ENCODE measurements at places on chromosomes 1 and 21.
A peak's percentile ranks its signal among the peaks of the same experiment; 100 is the strongest.

GRCh38 chr1:101205457-101205856 is 31.4 kb upstream of the S1PR1 start:
- H3K36me3 ChIP-seq, result no peaks in the 10 kb centered on the region
- H3K27me3 ChIP-seq, result no peaks in the 10 kb centered on the region
- H3K27ac ChIP-seq, result no peak overlapping the region
- peak; percentile 30 for DNase-seq
- peaks cover 10% of the 10 kb centered on the region for H3K4me1 ChIP-seq

GRCh38 chr1:164576291-164577271 is 17.6 kb downstream of the PBX1 start:
- H3K27me3 ChIP-seq, result no peaks in the 10 kb centered on the region
- no peak overlapping the region for H3K27ac ChIP-seq
- no peak overlapping the region for H3K4me3 ChIP-seq
- H3K36me3 ChIP-seq, result no peaks in the 10 kb centered on the region
- peaks cover 4% of the 10 kb centered on the region for H3K4me1 ChIP-seq

DNA sequence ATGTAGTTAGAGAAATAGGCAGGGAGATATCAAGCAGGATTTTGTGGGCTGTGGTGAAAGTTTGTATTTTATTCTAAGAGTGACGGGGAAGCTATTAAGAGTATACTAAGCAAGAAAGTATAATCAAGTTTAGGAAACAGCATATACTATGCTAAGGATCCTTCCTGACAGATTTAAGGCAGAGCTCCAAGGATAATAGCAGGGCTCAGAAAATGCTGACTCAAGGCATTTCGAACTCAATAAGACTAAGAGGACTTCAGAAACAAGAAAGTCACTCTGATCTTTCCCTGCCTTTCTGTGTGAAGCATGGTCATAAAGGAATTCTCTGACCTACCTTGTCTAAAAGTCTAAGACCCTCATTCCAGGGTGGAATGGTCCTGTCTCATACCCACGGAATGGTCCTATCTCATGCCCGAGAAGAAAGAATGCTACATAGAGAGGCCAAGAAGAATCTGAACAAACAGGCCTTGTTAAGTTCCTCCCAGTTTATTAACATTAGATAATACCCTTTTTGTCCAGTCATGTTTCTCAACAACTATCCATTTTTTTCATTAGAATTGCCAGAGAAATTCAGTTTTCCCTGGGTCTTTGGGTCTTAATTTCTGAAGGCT is 59.1 kb downstream of the HFM1 start:
- DNase-seq, result no peak
- H3K4me3 ChIP-seq, result no peak overlapping the region
- H3K36me3 ChIP-seq, result no peaks in the 10 kb centered on the region
- H3K27me3 ChIP-seq, result no peaks in the 10 kb centered on the region
- H3K27ac ChIP-seq, result no peak overlapping the region

DNA sequence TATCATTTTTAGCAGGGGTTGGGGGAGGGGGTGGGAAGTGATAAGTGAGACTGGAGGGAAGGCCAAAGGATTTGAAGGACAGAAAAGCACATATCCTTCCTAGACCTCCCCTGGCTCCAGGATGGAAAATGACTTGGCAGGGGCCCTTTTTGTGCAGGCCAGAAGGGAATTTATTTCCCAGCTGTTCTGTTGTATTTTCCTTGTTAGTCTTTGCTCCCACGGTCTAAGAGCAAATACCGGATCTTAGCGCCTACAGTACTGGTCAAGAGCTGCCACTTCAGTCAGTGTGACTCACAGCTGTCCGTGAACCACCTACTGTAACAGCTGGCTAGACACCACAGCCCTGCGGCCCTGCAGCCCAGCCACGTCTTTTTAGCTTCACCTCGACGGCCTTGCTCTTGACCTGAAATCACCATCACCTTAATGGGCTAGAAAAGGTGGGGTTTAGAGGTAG is 51.0 kb upstream of the ERRFI1 start:
- peaks cover 21% of the 10 kb centered on the region for H3K4me1 ChIP-seq
- no peak for DNase-seq
- no peak overlapping the region for H3K4me3 ChIP-seq
- H3K36me3 ChIP-seq, result no peaks in the 10 kb centered on the region
- H3K27me3 ChIP-seq, result no peaks in the 10 kb centered on the region

DNA sequence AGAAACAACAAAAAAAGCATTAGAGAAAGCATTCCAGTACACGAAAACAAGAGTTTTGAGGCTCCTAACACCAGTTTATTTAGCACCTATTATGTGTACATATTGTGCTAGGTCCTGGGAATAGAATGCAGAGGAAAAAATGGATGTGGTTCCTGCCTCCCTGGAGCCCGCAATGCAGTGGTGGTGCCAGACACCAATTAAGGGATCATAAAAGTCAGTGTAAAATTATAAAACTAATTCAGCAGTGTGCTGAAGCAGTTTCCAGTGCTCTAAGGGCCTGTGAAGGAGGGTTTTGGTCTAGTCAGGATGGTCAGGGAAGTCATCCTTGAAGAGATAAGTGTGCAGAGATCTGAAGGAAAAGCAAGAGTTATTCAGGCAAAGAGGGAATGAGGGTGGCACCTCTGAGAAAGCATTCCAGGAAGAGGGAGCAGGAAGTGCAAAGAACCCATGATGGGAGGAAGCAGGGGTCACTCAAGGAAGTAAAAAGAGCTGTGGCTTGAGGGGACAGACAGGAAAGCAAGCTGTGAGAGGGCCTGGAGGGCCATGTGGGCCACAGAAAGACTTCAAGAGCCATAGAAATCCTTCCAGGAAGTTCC is 65.2 kb upstream of the IFNLR1 start:
- no peaks in the 10 kb centered on the region for H3K36me3 ChIP-seq
- DNase-seq, result no peak
- H3K27me3 ChIP-seq, result peaks cover 4% of the 10 kb centered on the region
- no peaks in the 10 kb centered on the region for H3K4me1 ChIP-seq
- no peak overlapping the region for H3K27ac ChIP-seq

- no peaks in the 10 kb centered on the region for H3K4me1 ChIP-seq
- no peaks in the 10 kb centered on the region for H3K27me3 ChIP-seq
- no peak overlapping the region for H3K4me3 ChIP-seq
- no peaks in the 10 kb centered on the region for H3K36me3 ChIP-seq
- no peak overlapping the region for H3K27ac ChIP-seq
Observed at GRCh38 chr1:194367121-194367520, 1180.7 kb upstream of the B3GALT2 start.

- H3K36me3 ChIP-seq, result no peaks in the 10 kb centered on the region
- no peak overlapping the region for H3K27ac ChIP-seq
- peaks cover 13% of the 10 kb centered on the region for H3K4me1 ChIP-seq
- no peaks in the 10 kb centered on the region for H3K27me3 ChIP-seq
Observed at GRCh38 chr21:23008601-23009202, 2010.5 kb downstream of the NCAM2 start.

DNA sequence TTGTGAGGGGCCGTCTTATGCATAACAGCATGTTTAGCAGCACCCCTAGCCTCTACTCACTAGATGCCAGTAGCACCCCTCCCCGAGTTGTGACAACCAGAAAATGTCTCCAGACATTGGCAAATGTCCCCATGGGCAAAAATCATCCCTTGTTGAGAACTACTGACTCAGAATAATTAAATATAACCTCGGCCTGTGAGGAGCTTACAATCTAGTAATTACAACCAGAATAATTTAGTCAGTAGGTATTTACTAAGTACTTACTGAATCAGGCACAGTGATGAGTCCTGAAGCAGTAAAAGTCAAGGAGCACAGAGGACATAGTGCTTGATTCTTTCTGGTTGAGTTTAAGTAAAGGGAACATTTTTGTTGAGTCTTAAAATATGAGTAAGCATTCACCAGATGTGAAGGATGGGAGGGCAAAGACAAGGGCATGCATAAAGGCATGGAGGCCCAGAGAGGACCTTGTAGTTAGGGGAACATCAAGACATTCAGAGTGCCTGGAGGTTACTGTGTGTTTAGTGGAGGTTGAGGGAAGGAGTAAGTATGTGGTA is 44.1 kb upstream of the KCNQ4 start:
- no peaks in the 10 kb centered on the region for H3K4me1 ChIP-seq
- no peak for DNase-seq
- peaks cover 45% of the 10 kb centered on the region for H3K36me3 ChIP-seq
- H3K4me3 ChIP-seq, result no peak overlapping the region

GRCh38 chr21:45835301-45836267 is 146.0 kb upstream of the COL6A1 start:
- H3K36me3 ChIP-seq, result no peaks in the 10 kb centered on the region
- no peak overlapping the region for H3K4me3 ChIP-seq
- H3K27me3 ChIP-seq, result no peaks in the 10 kb centered on the region
- H3K4me1 ChIP-seq, result peaks cover 47% of the 10 kb centered on the region

DNA sequence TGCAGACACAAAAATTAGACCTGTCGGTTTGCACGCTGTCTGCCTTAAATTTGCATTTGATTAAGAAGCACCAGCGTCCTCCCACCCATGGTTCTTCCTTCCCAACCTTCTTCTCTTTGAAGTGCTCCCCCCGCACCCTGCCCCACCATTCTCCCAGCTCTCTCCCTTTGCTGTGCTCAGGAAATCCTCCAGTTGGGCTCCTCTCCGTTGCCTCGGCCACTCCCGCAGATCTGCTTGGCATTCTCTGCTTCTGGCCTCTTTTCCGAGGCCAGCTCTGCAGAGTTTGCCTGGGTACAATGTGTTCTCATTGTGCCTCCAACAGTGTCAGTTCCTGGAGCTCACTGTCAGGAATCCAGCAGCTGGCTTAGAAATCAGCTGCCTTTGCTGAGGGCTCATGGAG is 126.1 kb downstream of the NAV1 start:
- H3K4me3 ChIP-seq, result no peak overlapping the region
- H3K4me1 ChIP-seq, result no peaks in the 10 kb centered on the region
- H3K27me3 ChIP-seq, result no peaks in the 10 kb centered on the region
- H3K27ac ChIP-seq, result no peak overlapping the region
- DNase-seq, result no peak

DNA sequence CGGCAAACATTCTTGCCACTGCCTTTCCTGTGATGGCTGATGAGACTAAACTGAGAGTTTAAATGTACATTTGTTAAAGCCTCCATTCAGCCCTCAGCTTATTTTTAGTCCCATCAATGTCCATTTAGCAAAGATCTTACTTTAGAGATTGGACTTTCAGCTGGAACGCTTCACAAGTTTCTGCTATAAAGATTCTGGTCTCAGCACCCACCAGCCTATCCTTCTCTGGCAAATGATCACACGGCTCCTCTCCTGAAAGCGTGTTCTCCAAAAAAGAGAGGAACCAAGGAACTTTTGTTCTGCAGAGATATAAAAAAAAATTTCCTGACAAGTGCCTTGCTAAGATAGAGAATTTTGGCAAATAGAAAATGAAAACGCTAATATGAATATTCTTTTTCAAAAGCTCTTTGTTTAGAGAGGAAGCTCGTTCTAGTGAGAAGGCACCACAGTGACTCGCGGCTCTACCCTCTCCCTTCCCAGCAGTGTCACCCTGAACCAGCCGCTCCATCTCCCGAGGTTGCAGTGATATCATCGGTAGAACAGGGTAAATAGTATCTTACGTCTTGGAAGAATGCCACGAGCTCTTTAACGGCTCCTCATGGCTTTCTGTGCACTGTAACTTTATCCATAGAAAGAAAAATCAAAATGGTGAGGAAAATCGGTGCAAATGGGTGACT is 200.2 kb downstream of the APP start:
- no peak overlapping the region for H3K27ac ChIP-seq
- H3K27me3 ChIP-seq, result no peaks in the 10 kb centered on the region
- no peak overlapping the region for H3K4me3 ChIP-seq
- H3K36me3 ChIP-seq, result peaks cover 46% of the 10 kb centered on the region
- H3K4me1 ChIP-seq, result peaks cover 19% of the 10 kb centered on the region
- DNase-seq, result no peak

- no peak overlapping the region for H3K27ac ChIP-seq
- no peaks in the 10 kb centered on the region for H3K36me3 ChIP-seq
- no peak overlapping the region for H3K4me3 ChIP-seq
- H3K27me3 ChIP-seq, result no peaks in the 10 kb centered on the region
Observed at GRCh38 chr1:43949678-43950077, 2.9 kb downstream of the IPO13 start.

DNA sequence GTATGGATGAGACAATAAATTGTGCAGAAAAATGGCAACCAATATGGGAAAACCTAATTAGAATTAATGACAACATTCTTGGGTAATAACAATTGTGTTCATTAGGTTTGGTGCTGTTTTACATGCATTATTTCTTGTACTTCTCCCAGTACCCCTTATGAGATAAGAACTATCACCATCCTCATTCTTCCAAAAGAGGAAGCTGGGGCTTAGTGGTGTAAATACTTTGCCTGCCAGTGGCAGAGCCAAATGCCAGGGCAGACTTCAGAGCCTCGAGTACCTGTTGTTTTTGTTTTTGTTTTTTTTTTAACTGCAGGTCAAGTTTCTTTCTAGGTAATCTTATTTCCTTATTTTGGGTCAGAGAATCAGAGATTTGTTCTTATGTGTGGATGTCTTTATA is 206.4 kb downstream of the RHOU start:
- no peak for DNase-seq
- no peaks in the 10 kb centered on the region for H3K4me1 ChIP-seq
- H3K27me3 ChIP-seq, result no peaks in the 10 kb centered on the region
- no peaks in the 10 kb centered on the region for H3K36me3 ChIP-seq
- H3K27ac ChIP-seq, result no peak overlapping the region

DNA sequence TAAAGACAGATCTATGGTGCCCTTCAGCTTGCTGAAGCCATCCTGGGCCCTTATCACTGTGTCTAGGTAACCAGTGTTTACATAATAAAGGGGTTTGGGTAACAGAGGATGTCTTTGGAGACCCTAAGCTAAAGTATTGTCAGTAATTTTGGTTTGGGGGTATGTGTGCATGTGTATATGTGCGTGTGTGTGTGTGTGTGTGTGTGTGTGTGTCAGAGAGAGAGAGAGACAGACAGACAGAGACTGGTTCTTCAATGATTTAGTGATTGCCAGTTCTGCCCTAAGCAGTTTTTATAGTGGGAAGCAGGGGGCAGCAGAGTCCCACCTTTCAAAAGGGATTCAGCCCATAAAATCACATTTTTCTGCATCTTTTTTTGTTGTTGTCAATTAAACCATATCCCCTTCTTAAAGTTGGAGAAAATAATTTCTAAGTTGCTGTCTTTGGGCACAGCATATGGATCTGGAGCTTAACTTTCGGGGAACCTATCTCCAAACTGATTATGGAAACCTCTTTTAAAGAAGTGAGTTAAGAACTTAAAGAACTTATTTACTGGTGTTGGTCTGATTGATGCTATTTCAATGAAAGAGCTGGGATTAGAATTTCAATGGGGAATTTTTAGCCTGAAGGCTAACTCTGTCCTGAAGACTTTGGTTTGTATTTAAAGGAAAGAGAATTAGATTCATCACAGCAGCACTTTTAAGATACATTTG is 51.1 kb downstream of the ZNF326 start:
- no peak overlapping the region for H3K27ac ChIP-seq
- no peak overlapping the region for H3K4me3 ChIP-seq
- H3K36me3 ChIP-seq, result no peaks in the 10 kb centered on the region
- no peaks in the 10 kb centered on the region for H3K4me1 ChIP-seq
- peaks cover 3% of the 10 kb centered on the region for H3K27me3 ChIP-seq
- DNase-seq, result peak; percentile 39

- H3K27me3 ChIP-seq, result no peaks in the 10 kb centered on the region
- peak overlapping the region; percentile 16 for H3K27ac ChIP-seq
- H3K36me3 ChIP-seq, result no peaks in the 10 kb centered on the region
- peaks cover 2% of the 10 kb centered on the region for H3K4me1 ChIP-seq
- no peak overlapping the region for H3K4me3 ChIP-seq
- no peak for DNase-seq
Observed at GRCh38 chr1:170162459-170163246, 16.9 kb downstream of the NTMT2 start.

All from SK-N-SH (cell line).